ENCODE measurements at places on chromosomes 2 and 18.
A peak's percentile ranks its signal among the peaks of the same experiment; 100 is the strongest.

DNA sequence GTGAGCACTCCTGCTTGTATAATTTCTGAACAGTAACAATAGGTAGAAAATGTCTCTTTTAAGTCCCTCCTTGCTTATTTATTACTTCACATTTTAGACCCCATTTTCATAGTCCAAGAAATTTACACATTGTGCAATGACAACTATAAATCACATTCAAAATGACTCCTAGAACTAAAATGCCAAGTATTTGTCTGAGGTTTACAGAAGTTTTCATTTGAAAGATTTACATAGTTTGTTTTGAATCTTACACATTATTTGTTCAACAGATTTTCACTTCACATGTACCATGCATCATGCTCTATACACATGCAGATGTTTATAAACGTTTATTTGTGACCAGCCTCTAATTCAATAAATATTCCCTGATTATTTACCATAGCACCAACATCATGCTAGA, 15.7 kb upstream of the TRIB2 start:
- no peak for DNase-seq

- DNase-seq = no peak
Measured at GRCh38 chr2:44730593-44730992, 210.9 kb upstream of the SIX3 start.

GRCh38 chr2:136156411-136156810, 38.5 kb upstream of the CXCR4 start:
- no peak for DNase-seq

- no peak for DNase-seq
Measured at GRCh38 chr2:120958623-120959366, 223.1 kb downstream of the GLI2 start.

- no peak for DNase-seq
Measured at GRCh38 chr18:48124857-48125626, 194.6 kb upstream of the SMAD2 start.

- DNase-seq = no peak
Measured at GRCh38 chr2:85340034-85340892, 12.5 kb upstream of the TGOLN2 start.

GRCh38 chr2:239499726-239500573, 99.1 kb upstream of the HDAC4 start:
- no peak for DNase-seq

DNA sequence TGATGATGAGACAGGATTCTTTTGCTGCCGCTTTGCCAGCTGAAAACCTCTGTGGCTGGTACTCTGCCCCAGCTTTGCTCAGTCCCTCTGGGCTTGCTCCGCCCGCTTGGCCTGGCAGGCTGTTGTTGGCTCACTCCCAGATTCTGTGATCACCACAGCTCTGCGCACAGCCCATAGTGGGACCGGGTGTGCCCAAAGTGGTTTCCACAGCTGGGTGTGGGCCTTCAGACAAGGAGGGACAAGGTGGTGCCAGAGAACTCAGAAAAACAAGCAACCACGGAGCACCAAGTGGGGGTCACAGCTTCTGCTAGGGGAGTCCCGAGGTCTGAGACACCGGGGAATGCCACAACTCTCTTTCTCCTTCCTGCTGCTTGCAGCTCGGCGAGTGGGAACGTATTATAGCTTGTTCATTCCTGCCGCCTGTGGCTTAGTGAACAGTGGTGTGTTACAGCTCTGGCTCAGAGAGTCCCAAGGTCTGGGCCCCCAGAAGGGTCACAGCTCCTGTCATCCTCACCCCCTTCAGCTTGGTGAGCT, 9.2 kb upstream of the KYNU start:
- DNase-seq = no peak

GRCh38 chr2:209389171-209389618, 34.7 kb upstream of the MAP2 start:
- DNase-seq = no peak

DNA sequence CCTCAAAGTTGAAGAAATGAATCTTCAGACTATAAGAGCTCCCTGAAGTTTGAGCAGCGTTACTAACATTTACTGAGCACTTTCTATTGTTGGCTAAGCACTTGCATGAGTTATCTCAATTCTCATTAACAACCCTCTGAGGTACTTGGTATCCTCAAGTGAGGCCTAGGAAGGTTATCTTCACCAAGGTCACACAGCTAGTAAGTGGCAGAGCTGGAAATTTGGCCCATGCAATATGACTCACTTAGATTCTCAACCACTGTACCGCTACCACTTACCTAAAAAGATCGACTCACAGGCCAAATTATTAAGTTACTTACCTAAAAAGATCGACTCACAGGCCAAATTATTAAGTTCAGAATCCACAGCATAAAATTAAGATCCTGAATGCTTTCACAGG, 8.7 kb upstream of the METAP1D start:
- DNase-seq = no peak

- DNase-seq = no peak
Measured at GRCh38 chr2:175855794-175856453, 146.1 kb downstream of the LNPK start.

DNA sequence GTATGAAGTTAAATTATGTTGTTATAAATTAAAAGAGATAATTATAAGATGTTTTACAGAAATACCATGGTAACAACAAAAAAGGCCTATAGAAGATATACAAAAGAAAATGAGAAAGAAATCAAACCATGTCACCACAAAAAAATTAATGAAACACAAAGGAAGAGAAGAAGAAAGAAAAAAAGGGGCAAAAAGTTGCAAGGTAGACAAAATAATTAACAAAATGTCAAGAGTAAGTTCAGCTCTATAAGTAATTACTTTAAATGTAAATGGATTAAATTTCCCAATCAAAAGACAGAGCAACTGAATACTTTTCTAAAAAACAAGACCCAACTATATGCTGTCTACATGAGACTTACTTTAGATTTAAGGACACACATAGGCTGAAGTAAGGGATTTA, 378.4 kb upstream of the FSHR start:
- no peak for DNase-seq

- no peak for DNase-seq
Measured at GRCh38 chr2:161426922-161427663, 11.0 kb downstream of the TBR1 start.

- DNase-seq = no peak
Measured at GRCh38 chr2:46547223-46548102, 68.1 kb downstream of the TMEM247 start.

DNA sequence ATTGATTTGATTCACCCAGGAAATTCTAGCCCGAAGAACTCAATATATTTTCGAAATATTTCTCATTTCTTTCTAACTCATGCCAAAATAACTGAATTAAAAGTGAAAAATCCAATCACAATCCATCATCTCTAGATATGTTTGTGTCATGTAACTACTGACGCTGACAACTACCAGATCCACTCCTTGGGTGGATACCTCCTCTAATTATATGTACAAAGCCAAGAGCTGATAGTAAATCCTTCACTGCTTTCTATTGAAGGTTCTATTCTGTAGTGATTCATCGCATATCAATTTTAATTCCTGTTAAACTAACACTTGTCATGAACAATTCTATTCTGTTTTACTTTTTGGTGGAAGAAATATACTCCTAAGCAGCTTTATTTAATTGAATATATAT, 1056.6 kb upstream of the NXPH2 start:
- no peak for DNase-seq

DNA sequence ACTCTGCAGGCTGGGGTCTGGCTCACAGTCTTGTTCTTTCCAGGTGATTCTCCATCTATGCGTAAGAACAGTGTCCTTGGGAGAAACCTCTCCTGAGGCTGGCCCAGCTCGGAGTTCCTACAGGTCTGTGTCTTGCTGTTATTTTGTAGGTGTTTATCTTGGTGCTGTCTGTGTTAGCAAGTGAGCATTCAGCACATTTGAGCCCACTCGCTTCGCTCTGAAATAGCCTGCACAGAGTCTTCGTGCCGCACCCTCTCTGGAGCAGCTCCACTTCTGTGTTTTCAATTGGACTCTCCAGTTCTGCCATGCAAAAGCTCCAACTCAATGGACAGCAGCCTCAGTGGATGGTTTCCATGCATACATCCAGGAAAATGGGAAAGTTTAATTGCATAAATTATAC, 378.2 kb upstream of the ST6GAL2 start:
- no peak for DNase-seq

DNA sequence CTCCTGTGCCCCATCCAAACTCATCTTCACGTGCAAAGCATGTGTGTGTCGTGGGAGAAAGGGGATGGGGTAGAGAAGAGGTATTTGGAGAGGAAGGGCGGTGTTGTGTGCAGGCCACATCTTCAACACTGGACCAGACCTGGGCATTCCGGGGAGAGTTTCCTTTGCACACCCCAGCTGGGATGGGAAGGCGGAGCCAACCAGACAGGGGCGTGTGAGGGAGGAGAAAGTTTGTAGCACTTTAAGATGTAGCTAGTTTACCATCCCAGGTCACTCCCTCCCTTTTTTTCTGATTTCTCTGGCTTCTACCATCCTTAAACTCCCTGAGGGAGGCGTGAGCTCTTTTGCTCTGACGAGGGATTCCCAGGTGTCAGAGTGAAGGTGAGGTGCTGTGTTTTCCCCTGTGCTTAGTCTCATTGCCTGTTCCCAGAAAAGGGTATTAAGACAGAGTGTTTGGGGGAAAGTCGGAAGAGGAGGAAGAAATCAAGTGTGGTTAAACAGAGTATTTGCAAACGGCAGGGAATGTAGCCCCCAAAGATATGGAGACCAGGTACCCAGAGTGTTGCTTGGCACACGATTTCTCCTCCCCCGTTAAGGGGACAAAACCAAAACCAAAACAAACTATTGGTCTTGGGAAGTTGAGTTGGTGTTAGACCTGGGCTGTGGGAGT, 1.6 kb downstream of the SETBP1 start:
- no peak for DNase-seq

- DNase-seq = no peak
Measured at GRCh38 chr2:111117598-111118480, 2.9 kb upstream of the BCL2L11 start.

DNA sequence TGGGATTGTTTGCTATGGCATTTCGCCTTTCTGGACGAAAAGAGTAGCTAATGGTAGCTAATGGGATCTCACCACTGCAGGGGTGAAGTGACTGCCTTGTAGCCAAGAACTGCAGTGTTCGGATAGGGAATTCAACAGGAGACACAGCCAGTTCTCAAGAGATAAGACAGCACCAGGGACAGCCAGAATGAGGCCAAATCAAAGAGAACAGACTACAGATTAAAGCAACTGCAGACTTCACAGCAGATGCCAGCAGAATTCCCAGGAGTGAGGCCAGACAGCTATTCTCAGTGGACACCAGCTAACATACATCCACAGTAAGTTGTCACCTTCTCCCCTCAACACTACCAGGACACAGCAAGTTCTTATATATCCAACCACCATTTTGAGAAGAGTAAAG, 124.0 kb downstream of the PLA2R1 start:
- no peak for DNase-seq

- no peak for DNase-seq
Measured at GRCh38 chr2:31386648-31387047, 27.9 kb downstream of the XDH start.

DNA sequence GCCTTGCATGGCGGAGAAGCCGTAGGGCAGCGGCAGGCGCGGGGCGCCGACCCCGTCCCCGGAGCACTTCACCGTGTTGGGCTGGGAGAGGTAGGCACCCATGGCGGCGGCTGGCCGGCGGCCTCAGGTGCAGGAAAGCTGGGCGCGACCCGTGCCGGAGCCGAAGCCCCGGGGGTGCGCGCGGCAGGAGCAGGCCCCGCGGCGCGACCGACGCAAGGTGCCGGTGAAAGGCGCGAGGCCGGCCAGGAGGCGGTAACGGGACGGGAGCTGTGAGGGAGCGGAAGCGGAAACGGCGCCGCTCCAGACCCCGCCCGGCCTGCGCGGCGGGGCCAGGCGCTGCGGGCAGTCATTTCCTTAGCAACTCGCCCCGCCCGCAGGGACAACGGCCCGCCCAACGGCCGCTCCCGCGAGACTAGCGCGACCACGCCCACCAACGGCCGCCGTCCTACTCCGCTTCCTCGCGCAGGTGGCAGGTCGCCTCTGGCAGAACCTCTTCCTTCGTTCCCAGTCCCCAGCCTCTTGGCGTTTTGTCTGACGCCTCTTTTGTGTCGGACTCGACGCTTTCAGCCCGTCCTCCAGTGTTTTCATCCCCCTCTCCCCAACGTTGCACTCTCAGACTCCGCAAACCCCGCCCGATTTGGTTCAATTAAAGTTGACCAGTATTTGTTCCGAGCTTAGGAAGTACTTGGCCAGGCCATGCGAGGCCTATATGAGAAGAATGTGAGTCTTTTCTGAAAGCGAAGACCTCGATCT, at the start of gene PPM1G:
PPM1G (minus strand) TSS at position 271 of the 753 bp plus-strand sequence; CDS start at position 102, 169 bp downstream.
- DNase-seq = peak; percentile 58

- DNase-seq = no peak
Measured at GRCh38 chr2:26395394-26395793, 6.3 kb upstream of the DRC1 start.

DNA sequence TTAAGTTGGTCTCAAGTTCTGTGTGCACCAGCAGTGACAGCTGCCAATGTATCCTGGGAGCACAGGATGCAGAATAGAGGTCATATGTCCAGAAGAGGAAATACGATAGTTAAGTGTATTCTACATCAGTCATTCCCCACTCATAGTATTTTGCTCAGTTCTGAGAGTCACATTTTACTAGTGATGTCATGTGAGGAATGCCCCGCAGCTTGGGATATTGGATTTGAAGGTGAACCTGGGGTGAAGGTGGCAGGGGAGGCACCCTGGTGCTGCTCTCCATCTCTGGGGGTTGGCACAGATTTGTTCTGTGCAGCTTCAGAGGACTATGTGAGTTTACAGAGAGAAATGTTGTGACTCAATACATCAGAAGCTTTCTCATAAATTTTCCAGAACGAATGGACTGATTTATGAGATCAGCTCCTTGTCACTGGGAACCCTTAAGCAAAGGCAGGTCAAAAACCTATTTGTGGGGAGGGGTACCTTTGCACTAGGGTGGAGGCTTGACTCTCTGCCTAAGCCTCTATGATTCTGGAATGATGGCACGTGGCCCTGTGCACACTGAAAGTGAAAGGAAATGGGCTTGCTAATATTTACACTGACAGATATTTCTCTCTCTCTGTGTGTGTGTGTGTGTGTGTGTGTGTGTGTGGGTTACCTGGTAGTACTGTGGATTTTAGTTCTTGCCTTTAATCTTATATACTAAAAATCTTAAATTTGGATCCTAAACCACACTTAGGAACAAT, 95.9 kb downstream of the NEB start:
- no peak for DNase-seq

- DNase-seq = no peak
Measured at GRCh38 chr18:80108121-80108536, 933 bp upstream of the ADNP2 start.

DNA sequence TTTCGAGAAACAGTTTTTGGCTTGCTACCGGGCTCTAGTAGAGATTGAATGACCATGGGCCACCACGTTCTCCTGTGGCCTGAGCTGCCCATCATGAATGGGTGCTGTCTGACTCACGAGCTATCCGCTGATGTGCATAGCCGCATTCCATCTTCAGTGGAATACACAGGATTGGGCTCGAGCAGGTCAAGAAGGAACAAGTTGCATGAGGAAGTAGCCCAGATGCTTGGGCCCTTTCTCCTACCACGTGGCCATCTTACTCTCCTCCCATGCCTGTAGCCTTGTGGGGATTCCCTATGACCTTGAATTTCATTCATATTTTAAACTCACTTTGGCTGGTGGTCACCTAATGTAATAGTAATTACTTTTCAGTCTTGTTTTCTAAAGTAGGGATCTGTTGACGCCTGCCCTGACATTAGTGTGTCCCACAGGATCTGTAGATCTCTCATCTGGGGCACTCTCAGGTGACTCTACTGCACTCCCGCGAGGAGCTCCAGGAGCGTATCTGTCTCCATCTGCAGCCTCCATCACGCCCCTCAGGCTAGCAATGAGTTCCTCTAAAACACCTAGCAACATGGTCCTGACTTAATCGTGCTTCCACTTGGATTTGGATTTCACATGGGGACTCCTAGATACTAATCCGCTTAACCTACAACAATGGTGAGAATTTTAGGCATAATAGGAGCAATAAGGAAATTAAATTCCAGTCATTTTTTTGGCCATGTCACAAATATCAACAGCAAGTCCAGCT, 67.8 kb downstream of the PSMG2 start:
- no peak for DNase-seq

Data from NCI-H1436 treated with DMSO at 0.1 percent for 48 hours (cell line).